Aorta (tissue), 5 donors: ENCODE measurements at places on chromosomes 3 and 15. TPM values are rescaled to one million over a fixed set of nuclear protein-coding genes. Genes with fewer than 3 reads are reported as not detected.

CCNL1 gene
- 189 TPM for total RNA-seq

RASL12 gene
- total RNA-seq, result 86.9 TPM

PARP15 gene
- 2.3 TPM for total RNA-seq

DISP2 gene
- 0.49 TPM for total RNA-seq

PLAAT1 gene
- not detected for total RNA-seq

GOLGA8M gene
- 4.3 TPM for total RNA-seq

PLA2G4D gene
- not detected for total RNA-seq

STRC gene
- 0.90 TPM for total RNA-seq

MESP2 gene
- not detected for total RNA-seq

NCKIPSD gene
- 31.9 TPM for total RNA-seq

TTLL13 gene
- total RNA-seq, result not detected

TM4SF4 gene
- total RNA-seq, result not detected

SERINC4 gene
- not detected for total RNA-seq

KCNH8 gene
- 0.29 TPM for total RNA-seq

BCHE gene
- total RNA-seq, result 4.3 TPM
